ENCODE measurements at places on chromosomes 7 and 10.

DNA sequence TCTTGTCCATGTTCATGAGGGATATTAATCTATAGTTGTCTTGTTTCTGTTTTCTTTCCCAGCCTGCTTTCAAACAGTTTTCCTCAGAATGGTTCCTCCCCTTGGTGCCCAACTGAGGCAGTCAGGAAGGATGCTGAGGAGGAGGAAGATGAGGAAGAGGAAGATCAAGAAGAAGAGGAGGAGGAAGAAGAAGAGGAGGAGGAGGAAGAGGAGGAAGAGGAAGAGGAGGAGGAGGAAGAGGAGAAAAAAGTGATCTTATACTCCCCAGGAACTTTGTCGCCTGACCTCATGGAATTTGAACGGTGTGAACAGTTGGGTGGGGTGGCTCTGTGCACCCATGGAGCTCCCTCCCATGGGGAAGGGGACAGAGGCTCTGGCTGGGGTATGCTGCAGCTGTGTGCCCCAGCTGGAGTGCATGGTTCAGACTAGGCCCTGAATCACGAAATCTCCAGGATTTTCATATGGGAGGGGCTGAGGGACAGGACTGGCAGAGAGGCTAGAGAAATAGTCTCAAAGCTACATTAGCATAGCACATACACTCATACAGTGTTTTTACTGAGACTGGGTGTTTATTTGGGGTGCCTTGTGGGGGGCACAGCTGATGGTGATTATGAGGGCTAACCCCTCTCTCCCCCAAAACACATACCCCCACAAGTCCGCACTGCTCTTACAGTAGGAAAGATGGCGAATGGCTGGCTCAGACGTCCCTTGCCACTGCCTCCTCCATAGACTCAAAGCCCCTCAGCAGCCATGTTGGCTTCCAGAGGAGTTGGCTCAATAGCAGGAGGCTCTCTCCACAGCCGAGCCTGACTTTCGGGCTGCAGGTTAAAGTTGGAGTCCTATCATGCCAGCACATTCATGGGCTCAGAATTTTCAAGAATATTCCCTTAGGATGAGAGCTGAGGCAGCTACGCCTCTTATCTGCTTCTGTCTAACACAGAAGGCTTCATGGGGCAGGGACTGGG, 11.9 kb downstream of the STRA8 start:
- no peaks in the 10 kb centered on the region for H3K4me1 ChIP-seq
- H3K36me3 ChIP-seq = no peaks in the 10 kb centered on the region
- no peak overlapping the region for H3K4me3 ChIP-seq
- no peak overlapping the region for H3K27ac ChIP-seq
- H3K27me3 ChIP-seq = peaks cover 31% of the 10 kb centered on the region
- DNase-seq = no peak

GRCh38 chr10:118145256-118145655, 98.5 kb upstream of the RAB11FIP2 start:
- DNase-seq = no peak
- H3K36me3 ChIP-seq = no peaks in the 10 kb centered on the region
- H3K27me3 ChIP-seq = no peaks in the 10 kb centered on the region
- no peaks in the 10 kb centered on the region for H3K4me1 ChIP-seq
- H3K4me3 ChIP-seq = no peak overlapping the region

DNA sequence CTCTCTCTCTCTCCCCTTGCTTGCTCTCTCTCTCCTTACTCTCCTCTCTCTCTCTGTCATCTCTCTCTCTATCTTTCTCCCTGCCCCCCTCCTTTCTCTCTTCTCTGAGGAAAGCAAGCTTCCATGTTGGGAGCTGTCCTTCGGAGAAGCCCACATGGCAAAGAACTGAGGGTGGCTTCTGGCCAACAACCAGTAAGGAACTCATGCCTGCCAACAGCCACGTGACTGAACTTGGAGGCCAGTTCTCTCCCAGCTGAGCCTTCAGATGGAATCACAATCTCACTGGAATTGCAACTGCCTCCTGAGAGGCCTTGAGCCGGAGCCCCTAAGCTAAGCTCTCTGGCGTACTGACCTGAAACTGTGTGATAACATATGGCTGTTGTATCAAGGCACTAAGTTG, 12.0 kb upstream of the DHTKD1 start:
- no peak for DNase-seq
- H3K27me3 ChIP-seq = no peaks in the 10 kb centered on the region
- H3K36me3 ChIP-seq = no peaks in the 10 kb centered on the region
- no peak overlapping the region for H3K27ac ChIP-seq
- no peak overlapping the region for H3K4me3 ChIP-seq

DNA sequence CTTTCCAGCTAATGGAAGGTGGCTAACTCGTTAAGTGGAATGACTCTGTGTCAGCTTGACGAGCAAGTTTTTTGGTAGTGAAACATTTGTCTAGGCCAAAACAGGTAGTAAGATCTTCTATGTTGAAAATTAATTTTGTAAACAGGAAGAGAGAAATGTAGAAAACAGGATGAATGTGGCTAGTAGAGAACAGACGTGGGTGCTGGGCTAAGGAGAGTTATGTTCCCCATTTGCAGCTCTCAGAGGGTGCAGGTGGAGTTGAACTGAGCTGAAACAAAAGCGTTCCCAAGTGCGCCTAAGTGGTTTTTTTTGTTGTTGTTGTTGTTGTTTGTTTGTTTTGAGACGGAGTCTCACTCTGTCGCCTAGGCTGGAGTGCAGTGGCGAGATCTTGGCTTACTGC, 59.5 kb upstream of the SRPK2 start:
- peaks cover 29% of the 10 kb centered on the region for H3K4me1 ChIP-seq
- H3K27me3 ChIP-seq = no peaks in the 10 kb centered on the region
- H3K4me3 ChIP-seq = no peak overlapping the region
- no peaks in the 10 kb centered on the region for H3K36me3 ChIP-seq
- peak overlapping the region; percentile 36 for H3K27ac ChIP-seq
- no peak for DNase-seq

DNA sequence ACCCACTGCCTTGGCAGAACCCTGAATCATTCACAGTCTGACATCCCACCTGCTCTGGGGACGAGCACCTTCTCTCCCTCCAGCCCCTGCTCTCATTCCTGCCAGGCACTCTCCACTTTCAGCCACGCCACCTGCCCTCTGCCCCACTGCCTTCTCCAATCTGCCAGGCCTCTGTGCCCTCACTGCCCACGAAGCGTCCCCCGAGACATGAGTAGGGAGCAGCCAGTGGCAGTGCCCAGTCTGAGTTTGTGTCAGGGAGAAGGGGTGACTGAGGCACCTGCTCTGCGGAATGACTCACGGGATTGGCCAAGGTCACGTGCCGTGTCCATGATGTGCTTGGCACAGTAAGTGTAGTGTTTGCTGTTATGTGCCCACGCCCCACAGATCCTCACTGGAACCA, 215.2 kb upstream of the PPP2R2D start:
- no peaks in the 10 kb centered on the region for H3K27me3 ChIP-seq
- no peak for DNase-seq
- no peak overlapping the region for H3K4me3 ChIP-seq
- no peaks in the 10 kb centered on the region for H3K4me1 ChIP-seq
- H3K36me3 ChIP-seq = no peaks in the 10 kb centered on the region

GRCh38 chr7:24191362-24191761, 92.6 kb upstream of the NPY start:
- DNase-seq = no peak
- H3K4me1 ChIP-seq = no peaks in the 10 kb centered on the region
- H3K27me3 ChIP-seq = peaks cover 3% of the 10 kb centered on the region
- no peaks in the 10 kb centered on the region for H3K36me3 ChIP-seq
- no peak overlapping the region for H3K27ac ChIP-seq
- no peak overlapping the region for H3K4me3 ChIP-seq

- no peak for DNase-seq
- H3K36me3 ChIP-seq = no peaks in the 10 kb centered on the region
- no peak overlapping the region for H3K27ac ChIP-seq
- H3K4me1 ChIP-seq = no peaks in the 10 kb centered on the region
- H3K4me3 ChIP-seq = no peak overlapping the region
- H3K27me3 ChIP-seq = no peaks in the 10 kb centered on the region
Measured at GRCh38 chr10:44511166-44511565, 126.3 kb upstream of the CXCL12 start.

DNA sequence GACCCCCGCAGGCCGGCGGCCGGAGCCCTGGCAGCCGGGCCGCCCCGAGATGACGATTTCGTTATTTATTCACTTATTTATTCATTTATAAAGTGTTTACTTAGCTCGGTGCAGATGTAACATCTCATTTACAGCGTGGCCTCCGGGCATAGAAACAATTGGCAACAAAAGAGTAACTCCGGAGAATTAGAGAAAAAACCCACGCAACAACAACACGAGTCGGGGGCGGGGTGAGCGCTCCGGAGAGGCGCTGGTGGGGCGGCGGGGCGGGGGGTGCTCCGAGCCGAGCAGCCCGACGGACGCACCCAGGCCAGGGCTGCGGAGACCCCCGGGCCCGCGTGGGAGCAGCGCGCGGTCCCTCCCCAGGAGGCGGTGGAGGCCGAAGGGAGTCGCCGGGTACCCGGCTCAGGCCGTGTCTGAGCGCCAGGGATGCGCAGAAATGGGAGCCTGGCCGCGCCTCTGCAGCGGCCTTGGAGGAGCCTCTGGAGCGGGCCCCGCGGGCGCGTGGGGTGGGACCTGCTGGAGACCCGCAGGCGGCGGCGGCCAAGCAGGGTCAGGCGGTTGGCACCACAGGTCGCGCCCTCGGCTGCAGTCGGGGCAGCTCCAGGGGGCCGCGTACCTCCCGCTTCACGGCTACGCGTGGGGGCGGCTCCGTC, 14.3 kb downstream of the UNCX start:
- DNase-seq = no peak
- H3K27me3 ChIP-seq = peaks cover 90% of the 10 kb centered on the region
- peaks cover 35% of the 10 kb centered on the region for H3K4me1 ChIP-seq
- H3K27ac ChIP-seq = no peak overlapping the region

DNA sequence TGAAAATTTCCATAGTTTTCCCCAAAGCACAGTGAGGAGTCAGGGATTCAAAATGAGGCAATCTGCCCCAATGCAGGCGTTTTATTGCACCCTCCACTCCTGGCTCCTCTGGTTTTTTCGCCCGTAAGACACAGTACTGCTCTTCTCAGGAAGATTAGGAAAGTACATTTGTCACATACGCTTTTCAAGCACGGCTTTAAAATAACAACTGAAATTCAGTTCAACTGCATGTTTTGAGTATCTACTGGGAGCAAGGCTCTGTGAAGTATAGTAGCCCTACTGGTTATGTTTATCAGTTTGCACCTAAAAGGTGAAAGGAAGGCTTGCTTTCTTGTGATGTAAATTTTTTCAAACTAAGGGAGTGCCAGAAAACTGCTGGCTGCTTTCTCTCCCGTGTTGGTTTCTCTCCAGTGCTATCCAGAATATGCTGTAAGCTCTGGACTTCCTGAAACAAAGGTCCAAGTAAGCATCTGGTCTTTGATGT, 1.9 kb upstream of the SGMS1 start:
- peak overlapping the region; percentile 90 for H3K4me3 ChIP-seq
- peaks cover 24% of the 10 kb centered on the region for H3K4me1 ChIP-seq
- no peaks in the 10 kb centered on the region for H3K36me3 ChIP-seq
- H3K27ac ChIP-seq = peak overlapping the region; percentile 91

DNA sequence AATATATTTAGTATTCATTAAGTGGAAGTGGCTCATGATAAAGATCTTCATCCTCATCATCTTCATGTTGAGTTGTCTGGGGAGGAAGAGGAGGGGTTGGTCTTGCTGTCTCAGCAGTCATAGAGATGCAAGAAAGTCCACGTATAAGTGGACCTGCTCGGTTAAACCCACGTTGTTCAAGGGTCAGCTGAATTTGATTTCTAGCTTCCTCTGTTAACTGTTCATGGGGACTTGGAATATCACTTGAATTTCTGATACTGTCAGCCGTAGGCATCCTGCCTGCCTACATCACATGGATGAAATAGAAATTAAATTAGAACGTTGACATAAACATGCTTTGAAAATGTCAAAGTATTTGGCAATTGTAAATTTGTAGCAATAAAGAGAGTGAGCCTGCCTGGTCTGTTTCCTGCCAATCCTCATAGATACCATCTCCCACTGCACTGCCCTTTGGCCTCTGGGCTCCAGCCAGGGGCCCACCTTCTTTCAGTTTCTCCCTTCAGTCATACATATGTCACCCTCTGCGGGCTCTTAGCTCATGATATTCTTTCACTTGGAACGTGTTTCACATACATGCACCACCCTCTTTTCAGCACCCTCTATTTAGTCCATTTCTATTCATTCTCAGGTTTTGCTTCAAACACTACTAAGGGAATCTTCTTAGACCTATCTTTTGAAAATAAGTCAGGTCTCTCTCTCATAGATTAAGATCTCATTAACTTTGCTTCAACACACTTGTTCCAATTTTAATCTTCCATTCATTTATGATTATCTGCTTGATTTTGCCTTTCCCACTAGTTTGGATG, 376.3 kb downstream of the IPMK start:
- no peaks in the 10 kb centered on the region for H3K36me3 ChIP-seq
- H3K4me1 ChIP-seq = no peaks in the 10 kb centered on the region
- no peak for DNase-seq
- H3K27ac ChIP-seq = no peak overlapping the region
- no peak overlapping the region for H3K4me3 ChIP-seq

DNA sequence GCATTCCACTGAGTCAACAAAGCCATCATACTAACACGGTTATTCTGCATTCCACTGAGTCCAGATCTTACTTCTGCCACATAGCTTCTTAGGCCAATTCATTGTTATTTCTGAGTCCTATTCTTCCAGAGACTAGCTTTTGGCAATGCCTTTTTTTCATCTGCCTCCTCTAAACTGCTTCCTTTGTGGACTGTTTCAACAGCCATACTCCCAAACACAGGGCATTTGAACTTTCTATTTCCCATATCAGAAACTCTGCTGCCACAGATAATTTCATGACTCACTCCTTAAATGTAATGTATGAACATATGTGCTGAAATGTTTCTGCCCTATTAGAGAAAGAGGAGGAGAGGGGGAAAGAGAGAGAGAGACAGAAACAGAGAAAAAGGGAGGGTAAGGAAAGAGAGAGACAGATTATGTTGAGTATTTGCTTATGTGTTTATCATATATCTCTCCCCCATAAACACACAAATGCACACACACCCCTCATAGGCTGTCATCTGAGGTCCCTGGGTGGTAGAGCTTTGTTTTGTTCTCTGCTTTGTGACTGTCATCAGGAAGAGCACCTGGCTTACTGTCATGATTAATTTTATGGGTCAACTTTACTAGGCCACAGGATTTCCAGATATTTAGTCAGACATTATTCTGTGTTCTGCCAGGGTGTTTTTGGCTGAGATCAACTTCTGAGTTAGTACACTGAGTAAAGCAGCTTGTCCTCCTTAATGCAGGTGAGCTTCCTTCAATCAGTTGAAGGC, 308.0 kb upstream of the KCND2 start:
- H3K27ac ChIP-seq = no peak overlapping the region
- no peaks in the 10 kb centered on the region for H3K36me3 ChIP-seq
- H3K4me3 ChIP-seq = no peak overlapping the region
- no peaks in the 10 kb centered on the region for H3K27me3 ChIP-seq

DNA sequence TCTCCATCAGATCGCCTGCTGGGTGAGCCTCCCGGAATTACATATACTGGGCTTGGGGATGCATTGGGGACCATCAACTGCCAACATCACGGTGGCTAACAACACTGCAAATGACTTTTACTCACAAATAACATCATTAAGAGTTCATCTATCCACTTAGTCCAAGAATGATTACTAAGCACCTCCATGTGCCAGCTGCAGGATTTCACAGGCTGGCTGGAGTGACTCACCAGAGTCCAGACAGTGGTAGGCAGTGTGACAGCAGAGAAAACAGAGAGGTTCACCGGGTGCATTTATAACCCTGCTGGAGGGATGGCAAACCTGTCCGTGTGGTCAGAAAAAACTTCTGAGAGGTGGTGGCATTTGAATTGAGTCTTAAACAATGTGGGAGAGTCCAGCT, 3.2 kb upstream of the IGFBP3 start:
- peaks cover 22% of the 10 kb centered on the region for H3K27me3 ChIP-seq
- H3K4me3 ChIP-seq = no peak overlapping the region
- H3K27ac ChIP-seq = no peak overlapping the region
- no peaks in the 10 kb centered on the region for H3K36me3 ChIP-seq

All from T-cell (primary cell).